ENCODE measurements at places on chromosomes 7 and 10.

DNA sequence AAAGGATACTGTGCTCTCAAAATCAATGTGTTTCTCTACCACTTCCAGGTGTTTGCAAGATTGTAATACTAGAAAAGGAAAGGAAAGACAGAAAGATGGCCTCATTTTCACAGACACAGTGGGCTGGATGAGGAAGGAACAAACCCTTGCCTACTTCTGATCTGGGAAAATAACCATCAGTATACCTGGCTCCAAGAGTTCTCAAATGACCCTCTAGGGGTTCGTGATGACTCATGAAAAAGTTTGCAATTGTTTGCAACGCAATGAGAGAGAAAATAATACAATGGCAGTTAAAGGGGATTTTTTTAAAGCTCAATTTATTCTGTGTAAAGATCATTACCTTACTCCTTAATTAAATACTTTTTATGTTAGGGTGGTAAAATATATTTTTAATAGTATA is 197.6 kb upstream of the INHBA start:
- no peak for DNase-seq

GRCh38 chr7:54687462-54688212 is 71.4 kb downstream of the SEC61G start:
- DNase-seq, result no peak

DNA sequence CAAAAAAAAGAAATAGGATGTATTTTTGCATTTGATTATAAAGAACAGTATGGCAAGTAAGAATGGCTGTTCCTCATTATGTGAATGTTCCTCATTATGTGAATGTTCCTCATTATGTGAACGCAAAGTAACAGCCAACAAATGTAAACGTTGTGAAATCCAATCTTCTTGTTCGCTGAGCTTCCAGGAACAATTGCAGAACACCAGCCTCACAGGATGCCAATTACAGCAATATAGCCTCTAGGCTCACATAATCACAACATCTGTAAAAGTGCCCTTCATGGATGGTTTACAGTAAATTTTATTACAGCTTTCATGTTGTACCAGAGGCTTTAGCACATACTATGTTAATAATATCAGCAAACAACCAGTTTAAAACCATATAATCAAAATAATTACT is 71.6 kb downstream of the THSD7A start:
- DNase-seq, result no peak

DNA sequence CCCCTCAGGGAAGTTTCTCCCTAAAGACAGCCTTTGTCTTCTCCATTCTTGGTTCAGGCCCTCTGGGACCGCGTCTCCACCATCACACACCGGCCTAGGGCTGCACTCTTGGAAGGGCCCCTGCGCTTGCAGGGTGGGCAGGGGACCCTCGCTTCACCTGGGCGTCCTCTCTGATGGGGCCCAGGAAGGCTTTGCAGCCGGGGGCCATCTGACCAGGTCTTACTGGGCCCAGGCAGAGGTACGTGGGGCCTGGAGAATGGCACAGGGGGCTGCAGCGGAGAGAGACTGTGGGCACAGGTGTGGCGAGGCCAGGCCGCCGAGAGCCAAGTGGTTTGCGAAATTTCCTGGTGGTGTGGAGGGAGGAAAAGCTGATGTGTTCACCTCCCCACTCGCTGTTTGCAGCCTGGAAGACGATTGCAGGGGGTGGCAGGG is 44.4 kb downstream of the ALOX5 start:
- no peak for DNase-seq

DNA sequence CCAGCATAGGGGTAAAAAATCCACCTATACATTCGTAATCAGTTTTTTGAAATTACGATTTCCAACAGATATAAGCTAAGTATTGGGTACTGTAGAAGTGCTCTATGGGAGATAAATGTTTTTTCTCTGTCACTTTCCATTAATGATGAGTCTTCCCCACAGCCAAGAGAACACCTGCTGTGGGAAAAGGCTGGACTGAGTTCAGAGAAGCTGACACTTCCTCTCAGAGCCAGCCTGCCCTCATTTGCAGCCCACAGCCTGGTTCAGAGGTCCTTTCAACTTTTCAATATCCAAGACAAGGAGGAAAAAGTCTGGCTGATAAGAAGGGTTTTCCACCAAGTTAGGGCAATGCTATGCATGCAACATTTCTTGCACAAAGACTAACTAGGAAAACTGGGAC is 64.5 kb upstream of the DNAJB12 start:
- no peak for DNase-seq

DNA sequence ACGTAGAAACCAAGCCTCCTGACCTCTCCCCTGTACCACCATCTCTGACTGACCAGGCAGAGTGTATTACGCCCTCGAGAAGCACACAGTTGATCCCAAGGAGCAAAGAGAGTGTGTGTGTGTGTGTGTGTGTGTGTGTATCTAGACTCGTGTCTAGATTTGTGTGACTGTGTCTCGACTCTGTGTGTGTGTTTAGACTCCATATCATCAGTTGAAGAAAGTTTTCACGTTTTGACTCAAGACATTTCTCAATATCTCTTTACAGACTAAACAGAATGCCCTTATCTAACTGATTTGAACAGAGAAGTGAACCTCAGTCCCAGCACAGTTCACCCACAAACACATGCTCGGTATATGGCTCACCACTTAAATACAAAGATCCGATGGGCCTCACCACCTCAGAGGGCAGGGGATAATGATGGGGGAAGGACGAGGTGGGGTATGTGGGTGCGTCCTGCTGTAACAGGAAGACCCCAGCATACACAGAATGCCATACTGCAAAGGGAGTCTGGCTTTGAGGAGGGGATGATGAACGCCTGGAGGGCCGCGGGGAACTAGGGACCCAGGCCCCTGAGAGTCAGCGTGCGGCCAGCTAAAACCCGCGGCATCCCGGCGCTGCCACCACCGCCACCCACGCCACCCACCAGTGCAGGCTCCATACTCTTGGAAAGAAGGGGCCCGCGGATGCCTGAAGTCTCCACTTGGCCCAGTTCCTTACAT is 780 bp downstream of the ALDH18A1 start:
- peak; percentile 24 for DNase-seq

DNA sequence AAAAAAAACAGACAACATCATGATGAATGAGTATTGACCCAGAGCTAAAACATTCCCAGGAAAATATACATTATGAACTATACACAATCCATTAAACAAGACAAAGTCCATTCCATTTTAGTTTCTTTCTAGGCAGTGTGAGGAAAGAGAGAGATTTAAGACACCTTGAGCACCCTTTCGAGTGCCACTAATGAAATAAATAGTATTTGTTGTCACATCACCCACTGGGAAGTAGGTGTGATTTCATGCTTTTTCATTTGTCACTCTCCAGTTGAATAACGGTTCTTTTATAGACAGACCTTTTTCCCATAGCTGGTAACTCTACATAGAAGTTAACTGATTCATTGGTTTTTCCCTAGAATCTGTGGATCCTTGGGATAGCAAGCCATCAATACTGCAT is 29.9 kb upstream of the SEMA3A start:
- no peak for DNase-seq

DNA sequence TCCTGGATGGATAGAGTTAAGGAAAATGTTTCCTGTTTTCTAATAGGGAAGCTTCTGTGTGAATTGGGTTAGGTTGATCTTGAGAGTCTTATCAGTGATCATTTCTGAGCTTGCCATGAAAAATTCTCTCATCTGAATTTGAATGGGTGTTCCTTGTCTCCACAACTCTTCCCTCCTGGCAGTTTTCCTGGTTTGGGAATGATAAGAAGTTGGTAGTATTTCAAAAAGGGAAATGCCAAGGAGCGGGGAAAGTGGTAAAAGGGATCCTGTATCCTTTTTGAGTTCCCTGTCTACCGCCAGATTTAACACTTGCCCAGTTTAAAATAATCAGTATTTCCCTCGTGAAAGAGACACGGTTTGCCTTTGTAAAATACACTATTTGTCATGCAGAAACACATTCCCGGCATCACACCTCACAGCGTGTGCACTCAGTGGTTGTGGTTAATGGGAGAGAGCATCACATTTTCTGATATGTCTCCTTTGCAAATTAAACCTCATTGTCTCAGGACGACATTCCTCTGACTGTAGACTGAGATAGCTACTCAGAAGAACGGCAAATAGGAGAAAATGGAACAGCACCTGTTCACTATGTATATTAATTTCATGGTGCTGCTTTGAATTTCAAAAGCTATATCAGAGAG is 113.2 kb upstream of the IFRD1 start:
- DNase-seq, result no peak

- DNase-seq, result no peak
Observed at GRCh38 chr7:40538281-40538680, 403.5 kb downstream of the SUGCT start.

- no peak for DNase-seq
Observed at GRCh38 chr7:103123529-103123928, 25.4 kb downstream of the NAPEPLD start.

DNA sequence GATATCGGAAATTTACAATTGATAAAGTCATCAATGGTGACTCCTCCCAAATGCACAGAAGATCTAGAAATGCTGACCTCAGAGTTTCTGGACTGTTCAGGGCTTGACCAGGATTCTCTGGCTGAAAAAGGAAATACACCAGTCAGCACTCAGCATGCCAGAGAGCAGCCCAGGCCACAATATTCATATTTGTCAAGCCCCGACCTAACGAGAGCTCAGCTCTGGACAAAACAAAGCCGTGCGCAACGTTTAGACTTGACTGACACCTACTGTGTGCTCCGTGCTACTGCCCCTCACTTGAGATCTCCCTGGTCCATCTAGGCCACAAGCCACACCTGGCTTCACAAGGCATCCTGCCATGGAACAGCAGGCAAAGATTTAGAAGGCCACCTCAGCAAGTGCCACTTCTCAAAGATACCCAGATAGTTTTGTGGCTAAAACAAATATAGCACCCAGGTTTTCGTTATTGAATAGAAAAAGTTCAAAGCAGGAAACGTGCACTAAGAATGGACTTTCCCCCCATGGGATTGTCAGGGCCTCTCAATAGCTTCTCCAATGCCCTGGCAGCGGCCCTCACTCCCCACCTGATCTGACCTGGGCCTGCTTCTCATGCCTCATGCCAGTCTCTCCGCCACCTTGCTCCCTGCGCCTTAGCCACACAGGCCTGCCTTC is 218.3 kb downstream of the FAM107B start:
- no peak for DNase-seq

GRCh38 chr7:75033826-75034225 is 39.8 kb downstream of the RCC1L start:
- DNase-seq, result no peak

- no peak for DNase-seq
Observed at GRCh38 chr7:112381311-112382091, 68.8 kb upstream of the IFRD1 start.

Data from activated naive CD4-positive, alpha-beta T cell (primary cell).